Activated gamma-delta T cell treated with Interleukin-2 at 50 U/mL for 16 hours (primary cell): ENCODE measurements at places on chromosomes 7 and 10.
A peak's percentile ranks its signal among the peaks of the same experiment; 100 is the strongest.

DNA sequence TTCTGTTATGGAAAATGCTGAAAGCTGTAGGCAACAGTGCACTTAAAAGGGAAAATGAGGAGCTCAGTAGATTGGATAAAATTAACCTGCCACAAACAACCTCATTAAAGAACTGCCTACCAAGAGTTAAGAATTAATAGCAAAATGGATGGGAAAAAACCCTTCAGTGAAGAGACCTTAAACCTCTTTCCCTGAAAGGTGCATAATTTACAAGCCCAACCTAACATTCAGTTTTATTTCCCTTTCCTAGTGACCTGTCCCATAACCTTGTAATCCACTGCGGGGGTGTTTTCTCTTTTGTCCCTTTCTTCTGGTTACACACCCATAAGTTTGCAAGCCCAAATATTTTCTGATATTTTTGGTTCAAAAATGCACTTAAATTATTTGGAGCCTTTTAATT lies 21.9 kb downstream of the SKIDA1 start:
- no peak for DNase-seq

- peak; percentile 77 for DNase-seq
Observed at GRCh38 chr7:7566651-7567611, at the start of gene MIOS. TSS of gene MIOS (plus strand) at chr7:7566884. CDS start at chr7:7572476, 5,592 bp downstream.

- DNase-seq = no peak
Observed at GRCh38 chr7:77222065-77222464, 22.4 kb upstream of the FGL2 start.

GRCh38 chr10:118238573-118239235 lies 103.4 kb downstream of the FAM204A start:
- DNase-seq = no peak

- DNase-seq = no peak
Observed at GRCh38 chr7:14850039-14850438, 52.5 kb downstream of the DGKB start.

DNA sequence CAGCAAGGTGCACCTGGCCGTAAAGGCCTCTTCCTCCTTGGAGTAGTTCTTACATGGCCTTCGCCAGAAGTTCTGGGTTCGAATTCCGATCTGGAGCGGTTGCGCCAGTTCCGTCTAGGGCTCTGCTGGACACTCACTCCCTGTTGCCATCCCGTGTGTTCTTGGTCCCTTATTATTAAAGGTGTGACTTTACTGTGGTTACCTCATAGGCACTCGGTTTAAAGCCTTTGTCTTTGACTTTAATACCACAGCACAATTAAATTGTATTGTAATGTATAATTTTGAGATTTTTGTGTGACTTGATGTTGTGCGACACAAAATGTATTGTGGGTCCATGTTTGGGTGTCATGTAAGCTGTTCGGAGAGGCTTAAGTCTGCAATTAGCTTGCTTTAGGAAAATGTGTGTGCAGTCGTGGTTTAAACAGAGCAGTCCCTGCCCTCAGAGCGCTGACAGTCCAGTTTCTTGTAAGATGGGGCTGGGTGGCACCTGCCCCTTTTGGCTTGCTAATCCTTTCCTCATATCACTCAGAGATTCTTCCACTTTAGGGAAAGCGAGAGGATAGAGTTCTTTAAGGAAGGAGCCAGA lies 919 bp downstream of the INPP5F start:
- DNase-seq = no peak

- DNase-seq = no peak
Observed at GRCh38 chr7:141949021-141949420, 2.2 kb upstream of the CLEC5A start.

- DNase-seq = no peak
Observed at GRCh38 chr7:30027065-30027456, 559 bp upstream of the FKBP14 start.

- no peak for DNase-seq
Observed at GRCh38 chr7:15218261-15218660, 315.7 kb upstream of the DGKB start.

DNA sequence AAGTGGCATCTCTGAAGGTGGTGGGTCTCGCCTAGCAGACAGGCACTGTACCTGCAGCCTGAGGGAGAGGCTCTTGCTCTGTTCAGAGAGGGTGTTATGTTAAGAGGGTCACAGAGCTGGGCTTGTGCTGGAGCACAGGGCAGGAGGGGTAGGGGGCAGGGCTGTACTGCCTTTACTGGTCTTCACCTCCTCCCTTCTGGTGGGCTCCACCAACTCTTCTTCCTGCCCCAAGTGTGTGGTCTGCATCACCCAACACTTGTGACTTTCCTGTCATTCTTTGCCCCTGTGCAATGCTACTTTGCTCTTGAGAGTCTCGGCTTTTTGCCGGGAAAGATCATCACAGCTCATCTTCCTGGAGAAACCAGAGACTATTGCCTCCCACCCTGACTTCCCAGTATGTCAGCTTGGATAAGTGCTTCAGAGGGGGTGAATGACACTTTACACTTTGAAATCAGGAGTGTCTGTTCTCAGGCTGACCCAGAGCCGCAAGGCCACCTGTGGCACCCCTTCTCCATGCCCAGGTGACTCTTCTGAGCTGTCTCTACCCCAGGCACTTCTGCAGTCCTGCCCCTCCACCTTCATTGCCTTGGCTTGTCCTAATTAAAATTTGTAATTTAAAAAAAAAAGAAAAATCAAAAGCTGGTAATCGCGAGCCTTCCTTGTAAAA lies 38.4 kb upstream of the IKZF1 start:
- peak; percentile 43 for DNase-seq

- no peak for DNase-seq
Observed at GRCh38 chr7:72272479-72272878, 139.7 kb downstream of the CALN1 start.

DNA sequence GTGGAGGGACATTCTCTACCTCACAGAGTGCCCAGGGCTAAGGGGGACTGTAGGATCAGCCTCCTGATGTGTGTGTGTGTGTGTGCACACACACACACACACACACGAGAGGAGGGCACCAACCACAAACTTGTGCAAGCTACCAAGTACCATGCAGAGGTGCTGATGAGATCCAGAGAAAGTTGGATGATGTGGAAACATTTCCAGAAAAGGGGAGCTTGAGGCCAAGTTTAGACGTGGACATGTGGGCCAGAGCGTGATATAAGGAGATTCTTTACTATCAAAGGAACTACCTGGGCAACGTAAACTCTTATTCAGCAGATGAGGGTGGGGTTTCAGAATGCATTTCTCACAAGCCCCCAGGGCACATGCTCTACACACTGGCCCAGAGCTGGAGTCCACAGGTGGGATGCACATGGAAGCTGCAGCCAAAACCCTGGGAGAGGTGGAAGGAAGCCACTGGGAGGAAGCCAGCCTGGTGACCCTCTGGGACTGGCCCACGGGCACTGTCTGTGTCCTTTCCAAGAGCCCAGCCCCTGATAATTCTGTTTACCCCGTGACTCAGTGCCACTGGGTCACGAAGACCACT lies 53.5 kb downstream of the DLG5 start:
- no peak for DNase-seq

- no peak for DNase-seq
Observed at GRCh38 chr7:2010101-2010500, 222.6 kb downstream of the MAD1L1 start.

- no peak for DNase-seq
Observed at GRCh38 chr10:20202337-20202736, 386.1 kb downstream of the PLXDC2 start.

DNA sequence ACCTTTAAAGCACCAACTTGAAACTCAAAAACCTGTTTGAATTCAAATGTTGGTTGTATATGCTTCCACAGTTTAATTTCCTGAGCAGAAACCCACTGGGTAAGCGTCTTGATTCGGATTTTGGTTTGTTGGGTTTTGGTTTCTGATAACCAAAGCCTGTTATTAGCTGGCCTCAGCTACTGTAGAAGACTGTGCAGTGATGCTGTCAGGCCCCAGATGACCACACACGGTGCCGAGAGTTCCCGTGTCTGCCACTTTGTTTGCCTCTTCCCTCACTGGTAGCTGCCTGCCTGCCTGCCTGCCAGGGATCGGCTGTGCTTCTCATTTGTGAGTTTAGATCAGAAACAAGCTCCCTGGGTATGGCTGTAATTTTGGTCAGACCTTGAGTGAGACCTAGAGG lies 5.6 kb downstream of the MDH2 start:
- DNase-seq = no peak

- DNase-seq = no peak
Observed at GRCh38 chr10:108899670-108900069, 1023.6 kb downstream of the XPNPEP1 start.

GRCh38 chr10:34223658-34224057 lies 591.4 kb downstream of the PARD3 start:
- no peak for DNase-seq

GRCh38 chr10:36534471-36535002 lies 590.9 kb upstream of the ANKRD30A start:
- DNase-seq = no peak

GRCh38 chr10:88478256-88478655 lies 104.9 kb downstream of the RNLS start:
- no peak for DNase-seq

GRCh38 chr10:86411281-86411841 lies 44.8 kb upstream of the GRID1 start:
- DNase-seq = peak; percentile 23

- no peak for DNase-seq
Observed at GRCh38 chr7:43113622-43114457, 1.4 kb downstream of the HECW1 start.

DNA sequence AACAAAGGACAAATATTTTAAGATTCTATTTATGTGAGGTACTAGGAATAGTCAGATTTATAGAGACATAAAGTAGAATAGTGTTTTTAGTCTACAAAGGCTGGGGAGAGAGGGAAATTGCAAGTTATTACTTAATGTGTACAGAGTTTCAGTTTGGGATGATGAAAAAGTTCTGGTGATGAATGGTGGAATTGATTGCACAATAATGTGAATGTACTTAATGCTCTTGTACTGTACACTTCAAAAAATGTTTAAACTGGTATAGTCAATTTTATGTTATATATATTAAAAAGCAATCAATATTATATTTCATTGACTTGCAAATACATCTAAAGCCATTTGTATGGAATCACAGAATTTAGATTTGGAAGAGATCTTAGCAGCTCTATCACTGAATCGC lies 213.4 kb downstream of the PPP1R3A start:
- no peak for DNase-seq

DNA sequence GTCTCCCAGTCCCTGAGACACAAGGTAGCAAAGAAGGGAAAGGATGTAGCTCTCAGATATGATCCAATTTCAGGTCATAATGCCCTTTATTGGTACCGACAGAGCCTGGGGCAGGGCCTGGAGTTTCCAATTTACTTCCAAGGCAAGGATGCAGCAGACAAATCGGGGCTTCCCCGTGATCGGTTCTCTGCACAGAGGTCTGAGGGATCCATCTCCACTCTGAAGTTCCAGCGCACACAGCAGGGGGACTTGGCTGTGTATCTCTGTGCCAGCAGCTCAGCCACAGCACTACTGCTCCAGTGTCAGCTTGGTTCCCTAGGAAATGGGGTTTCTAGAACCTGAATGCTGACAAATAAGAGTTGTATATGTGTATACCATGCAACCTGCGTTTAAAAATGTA lies 74.6 kb upstream of the PRSS58 start:
- DNase-seq = no peak

- DNase-seq = no peak
Observed at GRCh38 chr10:10508211-10508610, 509.5 kb upstream of the CELF2 start.

- no peak for DNase-seq
Observed at GRCh38 chr7:103879411-103879810, 110.0 kb downstream of the RELN start.

DNA sequence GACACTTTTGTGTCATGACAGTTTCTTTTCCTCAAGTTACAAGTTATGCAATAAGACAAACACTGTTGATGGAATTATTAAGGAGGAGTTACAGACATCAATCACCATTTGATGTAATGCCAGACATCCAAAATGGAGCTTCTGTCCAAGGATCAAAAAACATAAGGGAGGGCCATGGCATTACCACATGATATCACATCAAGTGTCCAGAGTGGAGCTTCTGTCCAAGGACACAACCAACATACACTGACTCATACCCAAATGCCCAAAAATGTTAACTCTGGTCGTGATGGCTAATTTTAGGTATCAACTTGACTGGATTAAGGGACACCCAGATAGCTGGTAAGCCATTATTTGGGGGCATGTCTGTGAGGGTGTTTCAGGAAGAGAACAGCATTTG lies 140.4 kb downstream of the DOCK4 start:
- no peak for DNase-seq

DNA sequence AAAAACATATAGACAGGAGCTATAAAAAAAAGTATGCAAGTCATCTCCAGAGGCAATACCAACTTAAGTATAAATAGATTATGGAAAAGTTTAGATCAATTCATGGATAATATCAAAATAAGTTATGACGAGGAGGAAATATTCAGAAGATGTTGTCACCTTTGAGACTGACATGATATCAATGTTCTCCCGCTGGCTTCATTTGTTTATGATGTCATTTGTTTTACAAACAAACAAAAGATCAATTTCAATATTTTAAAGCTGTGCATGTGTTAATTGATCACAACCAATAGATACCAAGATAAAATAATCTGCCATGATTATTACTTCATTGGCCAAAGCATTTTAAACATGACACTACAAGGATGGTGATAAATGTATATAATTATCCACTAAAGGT lies 43.5 kb downstream of the SLC16A12 start:
- DNase-seq = no peak

GRCh38 chr7:135151533-135151932 lies 3.7 kb downstream of the TMEM140 start:
- DNase-seq = no peak

DNA sequence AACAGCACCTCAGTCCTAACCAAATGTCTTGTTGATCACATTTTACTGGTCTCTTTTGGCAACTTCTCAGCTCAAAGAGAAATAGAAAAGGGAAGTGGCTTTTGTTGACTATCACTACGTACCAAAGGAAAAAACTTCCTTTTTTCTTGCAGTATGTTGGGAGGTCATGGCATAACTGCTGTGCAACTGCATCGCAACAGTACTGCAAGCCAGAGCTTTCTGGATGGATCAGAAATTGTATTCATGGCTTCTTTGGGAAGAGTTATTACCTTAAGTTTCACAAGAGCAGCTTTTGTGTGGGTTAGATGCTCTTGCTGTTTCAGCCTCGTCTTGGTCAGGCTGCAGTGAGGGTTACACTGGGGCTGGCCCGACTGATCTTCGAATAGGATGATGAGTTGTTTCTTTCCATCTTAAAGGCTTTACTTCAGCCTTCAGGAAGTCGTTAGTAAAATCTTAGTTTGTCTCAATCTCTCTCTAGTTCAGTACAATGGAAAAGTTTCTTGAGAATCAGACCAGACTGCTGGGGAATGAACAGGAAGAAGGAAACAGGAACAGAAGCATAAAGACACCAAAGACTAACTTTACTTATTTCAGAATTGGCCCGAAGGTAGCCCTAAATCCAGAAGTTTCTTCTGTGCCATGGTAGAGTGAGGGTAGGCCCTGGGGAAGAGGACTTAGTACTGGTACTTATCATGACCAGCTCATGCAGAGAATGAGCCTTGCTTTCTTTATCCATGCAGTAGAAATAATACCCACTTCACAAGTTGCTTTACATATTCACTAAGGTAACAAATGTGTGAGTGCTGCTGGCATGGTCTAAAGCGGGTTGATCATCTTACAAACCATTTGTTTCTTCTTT lies 153.6 kb downstream of the CELF2 start:
- no peak for DNase-seq

- DNase-seq = no peak
Observed at GRCh38 chr7:108284349-108285002, 154.3 kb upstream of the LAMB4 start.
